ENCODE measurements at places on chromosomes 11 and 22.

DNA sequence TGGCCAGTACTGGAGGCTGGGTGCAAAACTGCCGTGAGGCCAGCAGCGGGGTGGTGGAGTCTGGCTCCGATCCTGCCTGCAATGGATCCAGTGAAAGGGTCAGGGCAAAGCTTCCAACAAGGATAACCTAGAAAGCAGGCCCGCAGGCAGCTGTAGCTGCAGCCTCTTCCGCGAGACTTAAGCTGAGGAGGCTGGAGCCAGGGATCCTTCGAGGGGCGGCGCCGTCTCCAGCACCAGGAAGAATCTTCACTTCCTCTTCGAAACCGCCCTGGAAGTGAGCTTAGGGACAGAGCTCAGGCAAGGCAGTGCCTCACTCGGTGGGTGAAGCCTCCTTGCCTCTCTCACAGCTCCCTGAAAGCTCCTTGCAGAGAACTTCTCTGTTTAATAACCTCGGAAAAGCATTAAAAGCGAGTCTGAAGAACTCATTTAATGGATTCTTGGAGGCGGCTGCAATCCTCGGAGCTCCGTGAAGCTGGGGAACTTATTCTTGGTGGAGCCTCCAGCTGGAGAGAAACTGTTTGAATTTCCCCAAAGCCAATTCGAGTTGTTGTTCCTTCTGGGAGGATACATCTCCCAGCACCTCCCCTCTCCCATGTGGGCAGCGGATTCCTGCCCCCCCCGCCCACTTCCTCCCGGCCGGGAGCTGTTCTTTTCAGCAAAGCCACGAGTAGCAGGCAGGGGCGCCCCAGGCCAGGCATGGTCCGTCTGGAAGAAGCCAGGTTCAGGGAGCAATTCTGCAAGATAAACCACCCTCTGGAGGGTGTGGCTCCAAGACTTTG is 169.9 kb downstream of the CTTN start:
- DNase-seq, result peak; percentile 46

GRCh38 chr22:43876866-43877509 is 14.7 kb upstream of the SULT4A1 start:
- no peak for DNase-seq

DNA sequence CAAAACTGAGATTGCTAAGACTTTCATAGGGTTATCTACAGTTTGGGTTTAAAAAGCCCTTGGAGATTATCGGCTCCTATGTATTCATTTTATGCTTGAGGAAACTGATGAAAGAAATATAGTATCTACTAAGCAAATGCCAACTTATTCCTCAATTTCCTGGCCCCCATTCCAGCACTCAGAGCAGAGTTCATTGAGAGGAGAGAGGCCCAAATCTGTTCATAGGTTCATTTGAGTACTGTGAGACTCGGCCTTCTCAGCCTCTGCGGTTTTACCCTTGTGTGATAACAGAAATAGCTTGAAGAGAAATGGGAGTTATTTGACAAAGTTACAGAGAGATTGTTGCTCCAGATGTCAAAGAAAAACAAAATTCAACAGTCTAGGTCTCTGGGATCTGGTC is 226.7 kb upstream of the ARHGAP42 start:
- no peak for DNase-seq

- DNase-seq, result no peak
Measured at GRCh38 chr22:36199001-36199551, 2.5 kb downstream of the APOL4 start.

- no peak for DNase-seq
Measured at GRCh38 chr11:8773916-8774539, 91.4 kb downstream of the RPL27A start.

DNA sequence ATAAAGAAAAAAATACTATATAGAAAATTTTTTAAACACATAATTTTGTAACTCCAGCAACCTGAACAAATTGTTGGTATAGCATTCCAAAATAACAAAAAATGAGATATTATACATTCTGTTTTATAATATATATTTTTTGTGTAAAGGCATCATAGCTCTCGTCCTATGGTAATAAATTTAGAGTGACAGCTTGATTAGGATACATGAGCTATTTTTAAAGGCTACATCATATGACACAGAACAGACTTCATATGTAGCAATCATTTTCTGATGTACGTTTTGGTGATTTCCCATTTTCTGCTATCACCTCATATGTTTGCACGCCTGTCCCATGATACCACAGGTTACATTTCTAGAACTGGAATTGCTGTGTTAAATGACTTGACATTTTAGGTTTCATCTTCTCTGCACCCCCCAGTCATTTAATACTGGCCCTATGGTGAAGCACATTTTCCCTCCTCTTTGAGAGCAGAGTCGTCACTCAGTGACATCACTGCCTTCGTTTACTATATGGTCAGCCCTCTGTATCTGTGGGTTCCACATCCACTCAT is 19.5 kb downstream of the PC start:
- DNase-seq, result no peak

- peak; percentile 94 for DNase-seq
Measured at GRCh38 chr22:20393705-20394476, at the start of gene ZNF74. TSS of gene ZNF74 (plus strand) at chr22:20394151. CDS start at chr22:20394629, 478 bp downstream.

- no peak for DNase-seq
Measured at GRCh38 chr11:69172674-69173073, 16.9 kb downstream of the SMIM38 start.

DNA sequence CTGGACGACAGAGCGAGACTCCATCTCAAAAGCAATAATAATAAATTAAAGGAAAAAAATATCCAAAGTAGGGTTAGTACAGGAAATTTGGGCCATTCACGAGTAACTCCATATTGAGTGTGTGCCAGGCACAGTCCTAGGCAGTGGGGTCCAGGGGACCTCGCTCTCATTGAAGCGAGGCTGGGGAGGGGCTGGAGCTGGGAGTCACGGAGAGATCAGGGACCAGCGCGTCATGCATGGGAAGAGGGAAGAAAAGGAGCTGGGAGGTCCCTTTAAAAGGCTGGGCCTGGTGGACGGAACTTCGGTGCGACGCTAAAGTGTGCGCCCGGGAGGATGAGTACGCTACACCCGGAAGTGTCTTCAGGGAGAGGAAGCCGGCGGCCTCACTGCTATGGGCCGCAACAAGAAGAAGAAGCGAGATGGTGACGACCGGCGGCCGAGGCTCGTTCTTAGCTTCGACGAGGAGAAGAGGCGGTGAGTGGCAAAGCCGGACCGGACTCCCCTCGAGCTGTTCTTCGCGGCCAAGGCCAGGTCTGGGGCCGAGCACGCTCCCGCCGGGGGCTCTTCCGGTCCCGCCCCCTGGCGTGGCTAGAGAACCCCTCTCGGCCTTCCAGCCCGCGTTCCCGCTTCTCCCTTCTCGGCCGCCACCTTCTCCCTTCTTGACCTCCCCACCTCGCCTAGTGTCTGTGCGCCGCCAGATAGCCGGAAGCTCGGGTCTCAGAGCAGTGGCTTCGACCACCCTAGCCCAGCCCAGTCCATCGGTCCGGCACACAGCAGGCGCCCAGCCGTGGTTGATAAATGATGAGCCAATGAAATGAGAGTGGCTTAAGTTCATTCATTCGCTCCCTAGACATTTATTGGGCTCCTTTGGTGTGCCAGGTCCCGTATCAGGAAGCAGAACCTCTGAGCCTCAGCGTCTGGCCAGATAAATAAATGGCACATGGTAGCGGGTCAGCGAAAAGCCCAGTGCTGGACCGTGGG is at the start of gene NOL12:
NOL12 (plus strand) TSS at position 342 of the 981 bp plus-strand sequence; CDS start at position 392, 50 bp downstream.
- peak; percentile 91 for DNase-seq

- no peak for DNase-seq
Measured at GRCh38 chr11:131428853-131429252, 58.4 kb downstream of the NTM start.

DNA sequence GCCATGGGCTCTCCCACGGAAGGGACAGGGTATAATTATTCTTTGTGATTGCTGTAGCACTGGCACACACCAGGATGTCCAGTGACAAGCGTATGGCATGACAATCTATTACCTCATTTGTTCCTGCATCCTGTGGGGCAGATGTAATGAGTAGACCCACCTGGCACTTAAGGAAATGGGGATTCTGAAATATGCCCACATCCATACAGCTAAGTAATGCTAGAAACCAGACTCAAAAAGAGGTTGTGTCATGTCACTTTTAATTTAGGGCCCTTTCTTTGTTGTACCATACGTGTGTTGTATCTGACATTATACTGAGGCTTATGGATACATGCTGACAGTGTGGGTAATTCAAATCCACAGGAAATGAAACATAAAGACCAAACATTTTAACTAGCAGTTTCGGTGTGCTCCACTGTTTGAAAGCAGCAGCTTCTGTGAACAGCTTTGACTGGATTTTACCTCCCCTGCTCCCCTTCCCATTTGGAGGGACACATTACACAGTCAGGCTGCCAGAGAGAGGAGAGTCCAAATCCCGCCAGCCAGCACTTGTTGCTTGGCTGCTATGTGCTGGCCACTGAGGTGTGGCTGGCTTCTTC is 21.2 kb downstream of the GRAMD1B start:
- DNase-seq, result no peak

DNA sequence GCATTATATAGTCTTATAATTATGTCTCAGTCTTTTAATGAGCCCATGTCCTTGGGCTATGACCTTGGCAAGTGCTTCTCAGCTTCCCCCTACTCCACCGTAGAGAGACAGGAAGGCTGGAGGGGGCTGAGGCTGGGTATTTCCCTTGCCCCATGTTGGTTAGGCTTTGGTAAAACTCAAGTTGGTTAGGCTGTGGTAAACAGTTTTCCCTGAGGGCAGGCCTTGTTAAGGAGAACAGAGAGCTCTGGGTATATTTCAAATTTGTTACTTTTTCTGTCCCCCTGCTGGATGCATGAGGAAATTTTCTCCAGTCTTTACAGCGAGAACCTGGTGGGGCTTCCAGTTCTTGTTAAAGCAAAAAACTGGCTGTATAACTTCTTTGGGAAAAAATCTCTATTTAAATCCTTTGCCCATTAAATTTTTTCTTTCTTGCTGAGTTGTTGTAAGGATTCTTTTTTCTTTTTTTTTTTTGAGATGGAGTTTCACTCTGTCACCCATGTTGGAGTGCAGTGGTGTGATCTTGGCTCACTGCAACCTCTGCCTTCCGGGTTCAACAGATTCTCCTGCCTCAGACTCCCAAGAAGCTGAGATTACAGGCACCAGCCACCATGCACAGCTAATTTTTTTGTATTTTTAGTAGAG is 12.2 kb upstream of the DCHS1 start:
- no peak for DNase-seq

DNA sequence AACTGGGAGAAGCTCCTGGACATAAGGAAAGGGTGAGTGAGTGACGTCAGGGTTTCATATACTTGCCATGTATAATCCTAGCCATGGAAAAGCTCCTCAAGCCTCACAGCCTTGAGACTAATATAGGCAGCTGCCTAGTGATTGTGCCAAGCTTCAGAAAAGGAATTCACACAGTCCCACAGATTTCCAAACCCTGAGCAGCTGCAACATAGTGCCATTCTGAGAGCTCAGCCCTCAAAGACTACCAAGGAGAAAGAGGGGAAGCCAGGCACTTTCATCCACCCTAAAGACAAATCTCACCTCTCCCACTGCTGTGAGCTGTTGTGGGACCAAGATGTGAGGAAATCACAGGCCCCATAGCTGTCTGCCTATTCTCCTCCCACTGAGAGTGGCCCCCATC is 707.9 kb upstream of the ANO5 start:
- DNase-seq, result no peak

GRCh38 chr11:109971184-109971523 is 122.0 kb upstream of the ZC3H12C start:
- peak; percentile 31 for DNase-seq

DNA sequence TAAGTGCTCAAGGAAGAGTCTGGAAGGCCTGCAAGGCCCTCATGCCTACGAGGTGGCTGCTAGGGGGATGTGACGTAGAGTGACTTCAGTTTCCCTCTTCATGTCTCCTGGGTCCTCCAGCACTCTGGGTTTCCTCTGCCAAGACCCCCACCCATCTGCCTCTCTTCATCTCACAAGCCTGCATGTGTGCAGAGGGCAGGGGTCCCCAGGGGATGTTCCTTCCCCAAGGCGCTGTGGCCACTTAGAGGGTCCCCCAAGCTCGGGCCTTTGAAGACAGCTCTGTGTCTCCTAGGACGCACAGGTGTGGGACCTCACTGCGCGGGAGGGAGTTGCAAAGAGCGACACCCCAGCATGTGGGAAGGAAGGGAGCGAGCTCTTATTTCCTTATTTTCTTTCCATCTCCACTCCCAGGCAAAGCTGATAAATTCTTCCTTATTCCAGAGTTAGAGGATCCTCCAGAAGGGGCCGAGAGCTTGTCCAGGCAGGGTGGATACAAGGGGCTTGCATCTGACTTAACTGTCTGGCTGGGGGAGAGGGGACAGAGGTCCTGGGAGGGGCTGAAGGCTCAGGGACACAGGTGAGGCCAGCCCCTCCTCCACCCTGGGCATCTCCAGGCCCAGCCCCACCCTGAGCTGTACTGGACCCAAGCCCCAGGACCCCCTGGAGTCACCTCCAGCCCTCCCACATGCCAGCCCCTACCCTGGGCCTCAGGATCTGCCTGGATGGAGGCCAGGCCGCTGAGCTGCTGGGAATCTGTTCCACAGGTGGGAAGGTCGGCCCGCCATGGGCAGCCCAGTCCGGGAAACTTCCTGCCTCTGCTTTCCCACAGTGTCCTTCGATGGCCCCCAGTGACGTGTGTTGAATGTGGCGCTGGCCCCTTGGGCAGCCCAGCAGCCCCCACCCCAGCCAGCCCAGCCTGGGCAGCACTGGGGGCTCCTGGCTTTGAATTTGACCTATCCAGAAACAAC is 59.7 kb upstream of the KCNQ1OT1 start:
- no peak for DNase-seq

DNA sequence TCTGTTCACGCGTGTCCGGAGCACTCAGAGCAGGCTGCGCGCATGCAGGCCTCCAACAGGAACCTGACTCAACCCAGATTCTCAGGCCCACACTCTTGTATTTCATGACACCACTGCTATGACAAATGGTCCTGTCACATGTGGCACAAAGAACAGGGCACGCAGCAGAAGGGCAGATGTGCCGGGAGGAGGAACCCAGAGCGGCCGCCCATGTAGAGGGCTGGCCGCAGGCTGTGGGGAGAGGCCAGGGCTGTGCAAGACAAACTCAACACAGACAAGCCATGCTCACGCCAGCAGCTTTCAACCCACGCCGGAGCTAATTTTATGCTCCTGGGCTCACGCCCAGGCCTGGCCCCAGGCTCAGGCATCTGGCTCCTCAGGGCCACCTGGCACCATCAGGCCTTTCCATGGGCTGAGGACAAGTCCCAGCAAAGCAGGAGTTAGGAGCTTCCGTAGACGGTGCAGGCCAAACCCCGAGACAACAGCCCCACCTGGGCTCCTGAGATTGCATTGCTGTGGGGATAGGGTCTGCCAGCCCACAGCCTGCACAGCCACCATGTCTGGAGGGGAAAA is 40.0 kb downstream of the DUSP8 start:
- peak; percentile 46 for DNase-seq

All from midbrain (tissue), 1 donor.